ENCODE measurements at places on chromosomes 6 and 20.
A peak's percentile ranks its signal among the peaks of the same experiment; 100 is the strongest.

DNA sequence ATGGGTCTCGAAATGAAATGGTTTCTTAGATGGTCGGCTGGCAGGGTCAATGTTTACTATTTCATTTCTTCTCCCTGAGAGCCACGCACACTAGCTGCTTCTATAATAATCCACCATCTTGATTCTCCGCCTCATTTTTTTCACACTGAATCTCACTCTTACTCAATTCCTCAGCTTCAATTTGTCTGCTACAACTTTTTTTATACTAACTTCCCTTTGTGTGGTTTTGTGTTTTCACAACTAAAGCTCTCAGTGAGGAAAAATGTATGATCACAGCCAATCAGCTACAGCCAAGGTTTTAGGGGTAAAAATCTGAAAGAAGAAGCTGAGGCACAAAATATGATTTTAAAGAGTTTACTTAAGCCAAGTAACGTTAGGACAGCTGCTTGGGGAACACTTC is 1309.4 kb downstream of the EPHA7 start:
- no peak for DNase-seq

- no peak for DNase-seq
Observed at GRCh38 chr6:111838749-111839484, 34.3 kb downstream of the FYN start.

- peak; percentile 73 for DNase-seq
Observed at GRCh38 chr6:166025149-166025898, 142.3 kb downstream of the TBXT start.

GRCh38 chr6:125584468-125584939 is 164.9 kb upstream of the HEY2 start:
- DNase-seq, result peak; percentile 64

GRCh38 chr20:33670715-33671499 is 3.3 kb downstream of the NECAB3 start:
- DNase-seq, result no peak

DNA sequence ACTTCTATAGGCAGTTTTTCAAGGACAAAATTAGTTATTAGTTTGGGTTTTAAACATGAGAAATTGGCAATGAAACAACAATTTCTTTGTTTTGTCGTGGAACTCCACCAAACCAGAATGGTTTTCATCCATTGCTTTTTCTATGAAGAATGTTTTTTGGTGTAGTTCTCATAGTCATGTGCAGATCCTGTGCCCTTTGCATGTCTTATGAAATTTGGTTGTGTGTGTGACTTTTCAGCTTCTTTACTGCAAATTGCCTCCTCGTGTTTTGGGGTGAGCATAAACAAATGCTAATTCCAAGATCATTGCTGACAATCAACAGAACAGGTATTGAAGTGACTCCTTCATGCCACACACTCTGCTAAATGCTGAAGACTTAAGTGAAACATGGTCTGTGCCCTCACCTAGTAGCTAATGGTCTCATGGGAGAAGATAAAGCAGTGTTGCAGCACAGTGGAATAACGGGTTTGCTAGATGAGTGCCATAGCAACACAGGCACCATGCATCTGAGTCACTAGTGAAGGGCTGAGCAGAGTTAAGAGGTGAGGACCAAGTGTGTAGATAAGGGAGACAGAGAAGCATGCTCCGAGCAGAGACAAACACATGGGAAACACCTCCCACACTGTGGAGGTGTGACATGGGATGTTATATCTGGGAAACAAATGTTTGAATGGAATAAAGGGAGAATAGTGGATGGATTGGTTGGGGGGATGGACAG is 120.0 kb downstream of the SLC16A10 start:
- DNase-seq, result no peak

- DNase-seq, result no peak
Observed at GRCh38 chr6:113813142-113813541, 44.0 kb upstream of the MARCKS start.

DNA sequence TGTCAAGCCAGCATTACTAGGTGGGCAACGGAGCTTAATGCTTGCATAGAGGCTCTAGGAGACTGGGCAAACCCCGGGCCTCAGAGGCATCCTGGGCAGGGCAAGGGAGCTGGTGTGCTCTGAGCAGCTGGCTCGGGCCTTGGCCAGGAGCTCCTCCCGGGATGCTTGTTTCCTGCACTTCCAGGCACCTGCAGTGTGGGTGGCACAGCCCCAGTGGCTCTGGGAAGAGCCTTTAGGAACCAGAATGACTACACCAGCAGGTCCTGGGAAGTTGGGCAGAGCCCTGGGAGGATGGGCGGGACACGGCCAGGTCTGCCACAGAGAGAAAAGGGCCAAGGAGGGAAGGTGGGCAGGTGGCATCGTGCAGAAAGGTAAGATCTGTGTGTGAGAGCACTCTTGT is 80.4 kb upstream of the CD93 start:
- no peak for DNase-seq
